ENCODE measurements at places on chromosomes 2 and 18.

DNA sequence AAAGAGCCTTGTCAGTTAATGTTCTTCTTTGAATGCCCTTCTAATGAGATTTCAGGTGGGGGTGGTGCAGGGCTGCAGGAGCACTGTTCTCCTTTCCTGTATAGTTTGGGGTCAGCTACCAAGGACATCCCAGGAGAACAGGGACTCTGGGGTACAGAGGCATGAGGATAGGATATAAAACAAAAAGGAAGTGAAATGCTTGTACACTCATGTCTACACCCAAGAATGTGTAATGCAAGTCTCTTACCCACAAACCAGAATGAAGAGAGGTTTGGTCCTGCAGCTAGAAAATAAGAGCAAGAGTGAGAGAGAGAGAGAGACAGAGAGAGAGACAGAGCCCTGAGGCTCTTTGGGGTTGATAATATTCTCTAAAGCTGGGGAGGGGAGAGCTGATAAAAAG, 151.8 kb upstream of the KCTD1 start:
- DNase-seq = no peak

- DNase-seq = no peak
Measured at GRCh38 chr18:49473721-49474120, 13.3 kb upstream of the DYM start.

- DNase-seq = peak; percentile 43
Measured at GRCh38 chr18:7904529-7904928, 337.4 kb downstream of the PTPRM start.

- no peak for DNase-seq
Measured at GRCh38 chr2:120780402-120780801, 44.7 kb downstream of the GLI2 start.

- DNase-seq = no peak
Measured at GRCh38 chr2:45459860-45460259, 151.2 kb downstream of the SRBD1 start.

GRCh38 chr2:157339965-157340655, 14.5 kb upstream of the ERMN start:
- no peak for DNase-seq

DNA sequence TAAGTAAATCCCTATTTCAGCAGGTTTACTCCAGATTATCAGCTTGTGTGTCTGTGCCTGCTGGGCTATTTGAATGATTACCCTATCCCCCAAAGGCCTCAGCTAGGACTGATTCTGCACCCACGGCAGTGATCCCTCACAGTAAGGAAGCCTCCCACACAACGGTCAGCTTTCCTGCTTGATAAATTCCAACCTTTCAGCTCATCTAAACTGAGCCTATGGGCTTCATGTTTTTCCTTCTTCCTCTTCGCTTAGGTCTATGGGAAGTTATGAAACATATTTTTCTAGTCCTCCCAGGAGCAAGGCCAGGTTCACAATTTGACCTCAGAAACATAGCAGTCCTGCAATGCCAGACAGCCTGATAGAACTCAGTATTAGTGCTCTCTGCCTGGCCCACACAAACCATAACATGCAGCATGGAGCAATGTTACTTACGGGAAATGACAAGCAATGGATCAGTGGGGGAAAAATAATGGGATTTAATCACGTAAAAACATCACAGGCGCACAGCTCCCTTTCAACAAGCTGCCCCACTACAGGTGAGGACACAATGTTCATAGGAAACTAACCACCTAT, 170.9 kb downstream of the ZNF521 start:
- no peak for DNase-seq

DNA sequence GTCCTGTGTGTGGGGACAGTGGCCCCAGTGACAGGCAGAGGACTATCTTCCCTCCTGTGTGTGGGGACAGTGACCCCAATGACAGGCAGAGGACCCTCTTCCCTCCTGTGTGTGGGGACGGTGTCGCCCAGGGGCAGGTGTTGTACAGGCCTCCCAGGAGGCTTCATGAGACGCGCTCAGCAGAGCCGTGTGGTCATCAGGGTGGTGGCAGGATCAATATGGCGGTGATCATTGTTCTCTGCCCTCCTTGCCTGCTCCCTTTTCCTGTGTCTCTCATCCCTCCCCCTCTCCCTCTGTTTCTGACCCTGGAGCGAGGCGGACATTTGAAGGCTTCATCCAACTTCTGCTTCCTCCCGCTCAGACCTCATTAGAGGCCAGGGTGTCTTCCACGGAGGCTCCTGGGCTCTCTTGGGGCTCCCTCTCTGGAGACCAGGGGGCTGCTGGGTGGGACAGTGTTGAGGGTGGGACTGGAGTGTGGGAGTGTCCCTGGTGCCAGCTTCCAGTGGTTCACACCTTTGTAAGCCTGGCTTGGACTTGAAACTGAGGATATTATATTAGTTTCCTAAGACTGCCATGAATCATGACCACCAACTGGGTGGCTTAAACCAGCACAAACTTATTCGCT, 59.5 kb downstream of the ACKR3 start:
- DNase-seq = no peak

GRCh38 chr2:226674123-226674522, 125.5 kb downstream of the IRS1 start:
- DNase-seq = no peak

GRCh38 chr2:69547984-69548715, 95.4 kb downstream of the AAK1 start:
- DNase-seq = no peak

GRCh38 chr2:23009545-23010149, 375.3 kb upstream of the KLHL29 start:
- no peak for DNase-seq

- no peak for DNase-seq
Measured at GRCh38 chr2:174645296-174645695, 47.7 kb upstream of the WIPF1 start.

- no peak for DNase-seq
Measured at GRCh38 chr2:203599509-203599908, 64.4 kb upstream of the RAPH1 start.

DNA sequence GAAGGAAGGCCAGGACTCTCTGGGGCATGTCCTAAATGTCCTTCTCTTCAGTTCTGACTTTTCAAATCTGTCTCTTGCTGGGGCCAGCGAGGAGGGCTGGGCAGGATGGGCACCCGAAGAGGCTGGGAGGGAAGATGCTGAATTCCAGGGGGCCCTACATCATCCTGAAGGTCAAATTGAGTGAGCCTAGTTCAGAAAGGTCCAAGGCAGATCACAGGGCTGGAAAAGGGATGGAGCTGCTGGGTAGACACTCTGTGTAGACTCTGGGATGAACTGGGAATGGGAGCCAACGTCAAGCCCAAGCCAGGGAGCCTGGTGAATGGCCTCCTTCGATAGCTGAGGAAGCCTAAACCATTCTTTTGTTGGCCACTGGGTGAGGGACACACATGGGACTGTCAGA, 133.1 kb downstream of the MYCN start:
- DNase-seq = no peak

DNA sequence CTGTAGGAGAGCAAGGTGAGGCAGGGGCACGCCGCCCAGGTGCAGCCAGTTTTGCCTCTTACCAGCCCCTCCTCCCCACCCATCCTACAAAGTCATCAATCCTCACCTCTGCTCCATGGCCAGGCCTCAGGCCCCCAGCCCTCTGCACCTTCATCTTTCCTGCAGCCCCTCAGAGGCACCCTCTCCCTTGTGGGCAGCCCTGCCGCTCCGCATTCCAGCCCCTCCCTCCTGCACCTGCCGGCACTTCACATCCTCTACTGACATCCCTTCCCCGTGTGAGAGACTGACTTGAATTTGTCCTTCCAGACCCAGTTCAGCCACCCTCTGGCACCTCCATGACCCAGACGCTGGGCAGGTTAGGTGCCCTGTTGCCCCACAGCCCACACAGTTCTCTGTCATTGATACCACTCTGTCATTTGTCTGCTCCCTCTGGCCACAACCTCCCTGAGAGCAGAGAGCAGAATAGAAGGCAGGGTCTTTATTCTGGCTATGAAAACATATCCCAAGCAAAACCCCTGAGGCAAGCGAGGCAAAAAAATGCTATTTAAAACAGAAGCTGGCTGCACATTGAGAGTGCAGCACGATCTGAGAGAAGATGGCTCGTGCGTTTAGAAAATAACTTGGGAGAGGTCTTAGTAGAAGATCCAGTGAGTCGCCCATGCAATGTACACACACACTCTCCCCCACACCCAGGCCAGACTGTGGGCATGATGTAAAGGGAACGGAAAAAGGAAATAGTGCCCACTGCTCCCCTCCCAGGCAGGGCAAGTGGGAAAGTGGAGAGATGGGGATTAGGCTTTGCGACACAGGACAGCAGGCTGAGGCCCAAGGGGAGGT, 25.9 kb downstream of the SDC1 start:
- peak; percentile 56 for DNase-seq

GRCh38 chr18:8847066-8847755, 141.9 kb downstream of the MTCL1 start:
- DNase-seq = peak; percentile 50

- peak; percentile 32 for DNase-seq
Measured at GRCh38 chr2:216109962-216110614, 940 bp downstream of the XRCC5 start.

GRCh38 chr2:53640466-53640865, 127.1 kb upstream of the CHAC2 start:
- peak; percentile 39 for DNase-seq

- no peak for DNase-seq
Measured at GRCh38 chr18:47749600-47749973, 180.9 kb downstream of the SMAD2 start.

- DNase-seq = no peak
Measured at GRCh38 chr2:37665604-37666362, 5.7 kb downstream of the CDC42EP3 start.

DNA sequence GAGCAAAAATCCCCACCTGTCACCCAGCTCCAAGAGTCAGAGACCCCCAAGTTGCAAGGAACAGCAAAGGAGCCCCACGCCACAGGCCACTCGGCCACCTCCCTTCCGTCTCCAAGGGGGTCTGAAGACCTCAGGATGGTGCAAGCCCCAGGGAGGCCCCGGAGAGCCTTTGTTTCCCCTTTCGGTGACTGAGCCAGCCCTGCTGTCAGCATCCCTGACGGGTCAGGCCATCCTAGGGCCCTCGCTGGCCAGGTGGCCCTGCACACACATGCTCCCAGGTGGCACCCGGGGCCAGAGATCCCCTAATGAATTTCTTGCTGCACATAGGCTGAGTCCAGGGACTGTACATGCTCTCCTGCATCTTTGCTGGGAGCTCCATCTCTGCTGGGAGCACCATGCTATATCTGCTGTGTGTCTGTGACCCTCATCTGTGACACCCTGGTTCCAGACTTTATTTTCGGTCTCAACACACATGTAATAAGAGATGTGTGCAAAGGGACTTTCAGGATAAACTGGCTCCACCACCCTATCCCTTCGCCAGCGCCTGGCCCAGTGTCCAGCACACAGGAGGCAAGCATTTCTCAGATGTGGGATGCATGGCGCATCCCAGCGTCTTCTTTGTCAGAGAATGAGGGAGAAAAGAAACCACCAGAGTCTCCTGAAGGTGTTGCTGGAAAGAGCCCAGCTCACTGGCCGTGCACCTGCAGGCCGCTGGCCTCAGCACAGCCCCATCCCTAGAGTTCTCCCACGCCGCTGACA, 27.4 kb downstream of the ADI1 start:
- DNase-seq = no peak

DNA sequence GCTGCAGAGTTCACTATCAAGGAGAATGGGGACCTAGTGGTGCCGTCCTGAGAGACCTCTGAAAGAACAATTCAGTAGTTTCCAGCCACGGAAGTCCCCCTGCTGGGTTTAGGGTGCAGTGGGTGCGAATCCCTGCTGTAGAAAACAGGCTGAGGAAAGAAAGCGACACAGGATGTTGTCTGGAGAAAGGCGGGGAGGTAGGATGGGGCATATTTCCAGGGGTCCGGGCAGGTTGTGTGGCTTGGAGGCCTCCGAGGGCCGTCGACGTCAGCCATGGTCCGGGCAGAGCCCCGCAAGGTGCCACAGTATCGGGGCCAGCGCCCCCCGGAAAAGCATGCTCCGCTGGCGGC, 807 bp upstream of the CREB1 start:
- no peak for DNase-seq

DNA sequence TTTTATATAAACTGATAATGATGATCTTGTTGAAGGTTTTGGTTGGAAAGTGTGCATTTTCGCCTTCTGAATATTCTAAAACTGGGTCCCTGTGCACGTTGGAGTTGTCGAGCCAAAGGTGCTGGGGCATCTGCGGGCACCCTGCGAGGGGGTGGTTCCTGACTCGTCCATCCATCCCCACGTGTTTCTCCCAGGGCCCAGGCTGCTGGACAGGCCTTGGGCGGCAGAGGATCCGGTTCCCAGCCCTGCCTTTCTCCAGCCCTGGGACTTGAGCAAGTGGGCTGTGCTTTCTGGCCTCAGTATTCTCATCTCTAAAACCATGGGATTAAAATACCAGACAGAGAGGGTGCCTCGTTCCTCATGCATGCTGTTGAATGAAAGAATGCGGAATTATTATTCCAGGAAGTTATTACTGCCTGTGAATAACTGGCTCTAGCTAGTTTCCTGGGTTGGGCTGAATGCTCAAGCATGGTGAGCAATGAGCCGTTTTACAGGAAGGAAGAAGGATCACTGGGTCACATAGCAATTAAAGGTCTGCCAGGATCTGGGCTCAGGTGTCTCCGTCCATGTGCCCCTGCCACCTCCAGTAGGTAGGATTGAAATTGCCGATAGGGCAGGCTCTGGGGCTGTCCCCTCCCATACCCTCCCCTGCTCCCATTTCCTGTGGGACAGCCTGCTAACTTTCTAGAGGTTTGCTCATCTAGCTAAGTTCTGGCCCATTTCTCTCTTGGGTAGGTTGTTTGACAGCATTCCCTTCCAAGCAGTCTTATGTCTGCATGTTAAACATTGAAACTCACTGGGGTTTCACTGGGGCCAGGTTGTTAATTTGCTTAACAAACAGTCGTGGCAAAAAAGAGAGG, 77.2 kb upstream of the HS6ST1 start:
- DNase-seq = peak; percentile 68

GRCh38 chr2:205054789-205055188, 509.5 kb downstream of the PARD3B start:
- DNase-seq = no peak

- peak; percentile 46 for DNase-seq
Measured at GRCh38 chr18:55096263-55096951, 137.1 kb upstream of the CCDC68 start.
